ENCODE measurements at places on chromosomes 4 and X. TPM values are rescaled to one million over a fixed set of nuclear protein-coding genes. Genes with fewer than 3 reads are reported as not detected.

SLC49A3 gene
- total RNA-seq: 1.1 TPM

DMD gene
- 3.6 TPM for total RNA-seq

CXCL13 gene
- not detected for total RNA-seq

MAGEA1 gene
- total RNA-seq: not detected

GC gene
- total RNA-seq: not detected

ATOH1 gene
- total RNA-seq: not detected

JAKMIP1 gene
- total RNA-seq: not detected

CNKSR2 gene
- 5.3 TPM for total RNA-seq

CD38 gene
- total RNA-seq: not detected

CT45A8 gene
- total RNA-seq: not detected

EPGN gene
- total RNA-seq: not detected

MAGEB2 gene
- not detected for total RNA-seq

NKX3-2 gene
- 0.15 TPM for total RNA-seq

PHKA1 gene
- 2.3 TPM for total RNA-seq

UGT2B15 gene
- not detected for total RNA-seq

FBXW7 gene
- total RNA-seq: 191 TPM

TMSB15B gene
- total RNA-seq: 5.7 TPM

EDA gene
- 0.35 TPM for total RNA-seq

MAGEB17 gene
- not detected for total RNA-seq

INTS6L gene
- total RNA-seq: 2.3 TPM

XPNPEP2 gene
- total RNA-seq: not detected

BEX2 gene
- total RNA-seq: 0.23 TPM

IL13RA1 gene
- 57.8 TPM for total RNA-seq

LRIT3 gene
- total RNA-seq: not detected

ADH6 gene
- not detected for total RNA-seq

MAGEA9B gene
- total RNA-seq: not detected

WDR17 gene
- total RNA-seq: 0.15 TPM

PCDH10 gene
- total RNA-seq: 0.12 TPM

NHS gene
- 0.94 TPM for total RNA-seq

MND1 gene
- total RNA-seq: 0.35 TPM

FAM9B gene
- not detected for total RNA-seq

GAGE12E gene
- total RNA-seq: not detected

MAGEA6 gene
- total RNA-seq: not detected

All from smooth muscle cell of the coronary artery (primary cell).